ENCODE measurements at places on chromosomes 5 and 9.

- DNase-seq = peak; percentile 77
These were observed 114.5 kb downstream of the RPS23 start for GRCh38 chr5:82163452-82164175.

- peak; percentile 75 for DNase-seq
These were observed 79.9 kb downstream of the AOPEP start for GRCh38 chr9:94806307-94806893.

DNA sequence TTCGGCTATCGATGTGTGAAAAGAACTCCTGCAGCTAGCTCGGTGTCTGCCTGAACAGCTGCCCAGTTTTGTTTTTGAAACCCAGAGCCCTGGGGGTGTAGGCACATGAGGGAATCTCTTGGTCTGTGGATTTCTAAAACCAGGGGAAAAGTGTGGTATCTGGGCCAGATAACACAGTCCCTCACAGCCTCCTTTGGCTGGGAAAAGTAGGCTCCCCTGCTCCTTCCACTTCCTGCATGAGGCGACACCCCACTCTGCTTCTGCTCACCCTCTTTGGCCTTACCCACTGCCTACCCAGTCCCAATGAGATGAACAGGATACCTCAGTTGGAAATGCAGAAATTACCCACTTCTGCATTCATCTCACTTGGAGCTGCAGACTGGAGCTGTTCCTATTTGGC lies 9.5 kb upstream of the CDO1 start:
- DNase-seq = no peak

DNA sequence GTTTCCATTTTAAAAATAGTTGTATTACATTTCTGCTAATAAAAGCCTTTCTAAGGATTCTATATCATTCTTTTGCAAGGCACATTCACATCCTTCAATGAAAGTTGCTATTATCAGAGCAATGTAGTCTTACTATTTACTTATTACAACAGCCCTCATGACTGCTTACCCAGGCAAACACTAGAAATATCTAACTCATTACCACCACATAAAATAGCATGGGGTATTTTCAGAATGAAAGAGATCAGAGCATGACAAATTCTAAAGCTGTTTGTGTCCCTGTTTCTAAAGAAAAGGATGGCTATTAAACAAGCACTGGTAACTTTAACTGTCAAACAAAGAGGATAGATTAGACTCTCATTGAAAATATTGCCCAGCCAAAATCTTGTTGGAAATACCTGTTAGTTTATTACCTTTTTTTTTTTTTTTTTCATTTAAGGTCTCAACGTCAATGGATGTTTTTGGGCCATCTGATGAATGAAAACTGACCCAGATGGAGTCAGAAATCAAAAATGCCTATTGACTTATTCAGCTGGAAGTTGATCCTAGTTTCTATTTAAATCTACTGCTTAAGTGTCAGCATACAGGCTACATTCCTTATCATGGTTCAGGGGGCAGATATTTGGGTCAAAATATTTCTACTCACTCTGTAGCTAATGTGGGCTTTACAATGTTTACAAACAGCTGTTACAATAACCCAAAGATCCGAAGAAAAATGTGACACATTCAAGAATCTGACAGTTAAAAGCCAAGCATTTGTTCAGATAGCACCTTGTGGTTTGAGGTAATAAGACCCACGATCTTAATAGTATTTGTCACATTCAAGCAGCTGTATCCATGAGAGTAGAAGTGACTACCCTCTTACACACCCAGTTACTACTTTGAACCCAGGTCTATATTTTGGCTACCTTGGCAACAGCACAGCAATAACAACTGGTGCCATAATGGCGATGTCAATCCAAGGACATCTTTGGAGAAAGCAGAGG lies 554.8 kb upstream of the MEF2C start:
- no peak for DNase-seq

DNA sequence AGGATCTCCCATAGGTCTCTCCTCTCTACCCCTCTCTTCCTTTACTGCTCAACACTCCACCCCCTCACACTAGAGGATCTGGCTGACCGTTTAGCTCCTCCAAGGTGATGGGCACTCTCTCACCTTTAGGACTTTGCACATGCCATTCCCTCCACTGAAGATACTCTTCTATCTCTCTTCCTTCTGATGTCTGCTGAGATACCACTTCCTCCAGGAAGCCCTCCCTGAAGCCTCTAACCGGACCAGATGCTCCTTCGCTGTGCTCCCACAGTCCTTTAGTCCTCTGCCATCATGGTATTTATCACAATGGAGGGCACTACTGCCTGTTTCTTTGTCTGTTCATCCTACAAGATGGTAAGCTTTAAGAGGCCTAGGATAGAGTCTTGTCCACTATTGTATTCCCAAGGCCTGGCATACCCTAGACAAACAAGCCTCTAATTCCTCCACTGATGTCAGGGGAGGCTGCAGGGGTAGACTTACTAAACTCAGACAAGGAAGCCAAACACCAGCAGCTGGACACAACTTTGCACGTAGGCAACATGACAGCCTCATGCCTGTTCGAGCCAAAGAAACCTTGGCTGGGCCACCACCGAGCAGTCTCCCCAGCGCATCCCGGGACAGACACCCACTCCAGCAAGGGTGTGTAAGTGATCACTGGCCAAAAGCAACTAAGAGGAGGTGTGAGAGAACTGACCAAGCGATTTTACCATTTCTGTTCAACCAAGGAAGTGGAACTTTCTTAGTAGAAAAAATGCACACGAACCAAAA lies 20.2 kb downstream of the ORM2 start:
- DNase-seq = no peak

GRCh38 chr5:17916446-17916845 lies 282.2 kb downstream of the TAF11L14 start:
- DNase-seq = no peak

DNA sequence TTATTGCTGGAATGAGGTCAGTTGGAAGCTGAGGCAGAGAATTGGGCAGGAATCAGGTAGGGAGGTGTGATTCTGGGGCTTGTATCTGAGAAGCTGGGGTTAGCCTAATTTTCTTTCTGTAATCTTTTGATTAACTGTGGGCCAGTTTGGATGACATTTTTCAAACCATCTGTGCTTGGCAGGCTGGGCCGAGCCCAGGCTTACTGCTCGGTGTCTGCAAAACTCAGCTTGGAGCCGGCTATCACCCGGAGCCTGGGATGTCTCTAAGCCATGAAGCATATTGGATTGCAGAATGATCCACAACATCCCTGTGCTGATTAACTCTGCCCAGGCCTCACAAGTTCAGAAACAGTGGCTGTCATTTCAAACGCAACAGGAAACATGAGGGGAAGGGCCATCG lies 26.5 kb downstream of the KCNMB1 start:
- no peak for DNase-seq

DNA sequence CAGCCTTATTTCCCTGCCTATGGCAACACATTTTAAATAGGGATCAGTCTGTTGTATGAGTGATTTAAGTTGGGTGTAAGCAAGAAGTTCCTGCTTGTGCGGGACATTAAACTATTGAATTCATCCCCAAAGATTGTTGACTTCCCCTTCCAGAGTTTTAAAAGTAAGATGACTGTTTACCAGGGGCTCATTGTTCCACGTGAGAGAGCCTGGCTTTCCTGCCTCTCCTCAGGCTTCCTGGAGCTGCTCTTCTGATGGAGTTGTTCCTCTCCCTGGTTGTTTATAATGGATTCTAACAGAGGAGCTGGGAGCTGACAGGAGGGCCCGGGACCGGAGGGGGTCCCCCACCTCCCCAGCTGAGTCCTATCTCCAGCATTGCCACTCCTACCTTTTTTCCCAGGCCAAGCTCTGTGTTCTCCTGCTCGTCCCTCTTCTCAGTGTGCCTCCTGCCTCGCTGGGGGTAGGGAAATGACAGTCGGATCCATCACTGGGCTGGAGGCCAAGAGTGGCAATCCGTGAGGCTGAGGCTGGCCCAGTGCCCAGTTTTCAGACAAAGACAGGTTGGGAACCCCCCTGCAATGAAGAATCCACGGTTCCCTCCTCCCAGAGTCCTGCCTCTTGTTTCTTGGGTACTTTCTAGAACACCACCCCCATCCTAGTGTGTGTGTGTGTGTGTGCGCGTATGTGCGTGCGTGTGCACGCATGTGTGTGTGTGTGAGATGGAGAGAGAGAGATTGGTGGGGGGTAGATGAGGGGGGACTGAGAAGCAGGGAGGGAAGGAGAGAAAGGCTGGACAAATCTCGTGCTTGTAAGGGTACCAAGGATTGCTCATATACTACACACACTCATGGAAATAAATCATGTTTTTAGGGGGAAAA lies 123.7 kb upstream of the NFIB start:
- DNase-seq = peak; percentile 45

DNA sequence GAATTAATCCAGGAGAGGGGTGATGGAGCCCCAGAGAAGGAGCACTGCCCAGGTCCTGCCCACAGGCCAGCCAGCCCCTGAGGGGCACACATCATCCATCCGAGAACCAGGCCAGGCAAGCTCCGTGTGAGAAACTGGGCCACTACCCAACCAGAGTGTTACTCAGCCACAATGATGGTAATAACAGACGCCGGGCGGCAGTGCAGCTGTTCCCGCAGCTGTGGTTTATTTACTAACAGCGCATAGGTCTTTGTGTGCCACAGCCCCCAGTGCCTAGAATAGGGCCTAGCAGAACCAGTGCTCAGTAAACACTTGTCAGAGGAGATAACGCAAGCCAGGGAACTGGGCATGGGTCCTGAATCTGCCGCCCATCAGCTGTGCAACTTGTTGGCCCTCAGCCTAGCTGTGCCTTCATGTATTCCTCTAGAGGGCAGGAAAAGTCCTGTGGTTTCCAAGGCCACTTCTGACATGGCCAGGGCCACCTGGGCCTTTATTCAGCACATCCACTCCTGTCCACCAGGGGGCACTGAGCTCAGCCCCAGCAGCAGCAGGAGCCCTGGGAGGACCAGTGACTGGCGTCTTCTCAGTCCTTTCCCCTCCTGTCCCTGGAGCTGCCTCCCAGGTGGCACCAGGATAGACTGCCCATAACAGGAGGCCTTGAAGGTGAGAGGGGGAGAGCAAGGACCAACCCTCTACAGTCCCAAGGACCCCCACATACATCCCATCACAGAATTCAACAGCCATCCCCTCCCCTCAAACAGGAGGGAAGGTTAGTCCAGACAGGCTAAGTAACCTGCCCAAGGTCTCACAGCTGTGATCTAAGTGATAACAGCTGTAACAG lies 2.1 kb downstream of the MXD3 start:
- peak; percentile 84 for DNase-seq

DNA sequence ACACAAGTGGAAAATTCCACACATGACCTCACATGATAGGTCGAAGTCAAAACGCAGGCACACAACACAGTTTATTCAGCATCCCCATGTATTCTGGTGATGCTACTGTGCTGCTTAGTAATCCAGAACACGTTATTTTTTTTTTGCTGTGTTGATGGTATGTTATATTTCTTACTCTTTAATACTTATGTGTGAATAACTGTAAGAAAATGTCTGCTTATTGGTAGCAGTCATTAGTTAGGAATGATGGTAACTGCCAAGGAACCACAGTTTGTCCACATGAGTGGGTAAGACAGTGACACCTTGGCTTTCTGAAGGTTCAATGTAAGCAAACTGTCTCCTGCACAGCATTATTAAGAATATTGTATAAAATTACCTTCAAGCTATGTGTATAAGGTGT lies 107.7 kb upstream of the DAPK1 start:
- DNase-seq = no peak

DNA sequence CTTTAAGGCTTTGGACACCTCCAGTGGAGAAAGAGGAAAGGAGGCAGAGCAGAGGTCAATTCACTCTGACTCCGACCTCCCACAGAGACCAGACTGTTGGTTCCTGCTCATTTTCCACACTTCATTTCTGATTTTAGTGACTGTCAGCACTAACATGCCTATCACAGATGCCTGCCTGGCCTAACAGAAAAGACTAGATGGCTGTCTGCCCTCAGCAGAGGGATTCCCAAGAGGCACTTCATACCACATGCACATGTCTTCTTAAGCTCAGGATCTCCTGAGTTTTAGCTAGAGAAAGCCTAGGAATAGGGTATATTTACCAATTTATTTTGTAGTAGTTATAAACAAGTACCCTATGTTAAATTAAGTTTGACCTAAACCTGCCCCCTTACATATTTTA lies 336.0 kb downstream of the ENC1 start:
- no peak for DNase-seq

DNA sequence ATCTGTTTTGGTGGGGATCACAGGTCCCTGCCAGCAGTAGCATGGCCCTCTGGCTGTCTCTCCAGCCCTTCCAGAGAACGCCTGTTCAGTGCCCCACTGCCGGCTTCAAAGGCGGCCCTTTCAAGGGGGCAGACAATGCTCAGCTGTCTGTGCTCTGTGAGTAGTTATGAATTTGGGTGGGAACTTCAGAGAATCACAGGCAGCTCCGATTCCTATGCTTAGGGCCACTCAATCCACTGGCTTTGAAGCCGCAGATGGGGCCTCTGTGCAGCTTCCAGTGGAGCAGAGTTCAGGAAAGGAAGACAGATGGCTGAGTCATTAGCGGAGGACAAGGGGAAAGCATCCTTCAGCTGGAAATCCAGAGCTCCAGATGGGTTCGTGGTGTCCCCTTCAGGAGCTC lies 42.4 kb downstream of the NKX2-5 start:
- DNase-seq = no peak

DNA sequence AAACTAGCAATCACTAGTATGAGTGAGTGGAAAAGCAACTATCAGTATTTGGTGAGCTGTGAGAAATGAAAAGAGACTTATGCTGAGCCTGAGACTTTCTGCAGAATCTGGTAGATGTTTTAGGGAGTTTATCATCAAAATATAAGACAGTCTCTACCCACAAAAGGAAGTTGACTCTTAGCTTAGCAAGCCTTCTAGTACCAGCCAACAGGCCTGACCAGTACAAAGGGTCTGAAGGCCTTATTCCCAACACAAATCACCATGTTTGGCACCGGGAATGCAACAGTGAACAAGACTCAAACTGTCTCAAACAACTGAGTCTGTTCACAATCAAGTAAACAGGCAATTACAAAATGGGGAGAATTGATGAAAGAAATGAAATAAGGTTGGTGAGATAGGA lies 244.4 kb downstream of the CWC27 start:
- DNase-seq = no peak

DNA sequence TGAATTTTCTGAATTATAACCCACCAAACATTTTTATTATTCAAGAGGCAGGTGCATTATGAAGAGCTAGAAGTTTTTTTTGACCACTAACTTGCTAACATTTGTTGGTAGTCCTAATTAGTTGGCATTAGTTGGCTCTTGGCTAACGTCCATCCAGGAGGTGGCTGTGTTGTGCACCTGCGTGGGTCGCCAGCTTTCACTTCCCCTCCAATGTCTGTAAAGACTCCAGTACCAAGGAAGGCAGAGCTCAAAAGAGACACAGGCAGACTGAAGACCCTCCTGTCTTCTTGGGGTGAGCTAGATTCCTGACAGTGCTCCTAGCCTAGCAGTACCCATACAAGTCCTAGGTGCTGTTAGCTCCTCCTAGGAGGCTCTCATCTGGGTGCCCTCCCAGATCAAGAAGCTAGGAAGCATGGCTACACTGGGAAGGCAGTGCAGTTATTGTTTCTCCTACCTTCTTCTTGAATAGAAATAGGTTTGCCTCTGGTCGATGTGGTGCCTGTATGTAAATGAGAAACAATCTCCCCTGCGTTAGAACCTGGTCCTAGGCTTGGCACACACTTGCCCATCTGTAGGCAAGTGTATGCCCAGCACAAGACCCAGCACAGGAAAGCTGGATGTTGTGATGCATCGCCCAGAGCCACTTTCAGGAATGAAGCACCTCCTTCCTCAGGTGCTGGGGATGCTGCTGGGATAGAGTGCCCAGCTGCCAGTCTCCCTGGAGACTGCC lies 190.9 kb downstream of the ICE1 start:
- DNase-seq = no peak
